NCI-H460 (cell line): ENCODE measurements at places on chromosomes 3 and 15.
A peak's percentile ranks its signal among the peaks of the same experiment; 100 is the strongest.

- DNase-seq, result no peak
Measured at GRCh38 chr15:72932472-72932871, 119.8 kb upstream of the NEO1 start.

GRCh38 chr3:151227807-151228665 is 25.0 kb upstream of the GPR171 start:
- DNase-seq, result peak; percentile 58

GRCh38 chr15:58241872-58242271 is 103.7 kb downstream of the AQP9 start:
- no peak for DNase-seq

GRCh38 chr3:126083511-126083912 is 412 bp downstream of the SLC41A3 start:
- DNase-seq, result no peak

DNA sequence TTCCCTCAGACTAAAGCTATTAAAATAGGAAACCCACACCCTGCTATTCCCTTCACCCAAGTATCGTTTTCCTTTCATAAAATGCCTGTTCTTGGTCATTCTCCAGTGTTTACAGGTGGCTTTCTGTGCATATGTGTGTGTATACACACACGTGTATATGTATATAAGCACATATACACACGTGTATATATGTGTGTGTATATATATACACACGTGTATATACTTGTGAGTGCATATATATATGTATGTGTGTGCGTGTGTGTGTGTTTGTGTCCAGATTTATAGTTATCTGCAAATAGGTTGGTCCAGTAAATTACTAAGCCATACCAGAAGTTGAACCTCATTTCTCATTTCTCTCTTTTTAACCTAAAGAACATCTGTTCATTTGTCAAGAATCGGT is 15.7 kb upstream of the TEX9 start:
- no peak for DNase-seq

GRCh38 chr3:139994891-139995290 is 59.9 kb downstream of the CLSTN2 start:
- DNase-seq, result no peak

DNA sequence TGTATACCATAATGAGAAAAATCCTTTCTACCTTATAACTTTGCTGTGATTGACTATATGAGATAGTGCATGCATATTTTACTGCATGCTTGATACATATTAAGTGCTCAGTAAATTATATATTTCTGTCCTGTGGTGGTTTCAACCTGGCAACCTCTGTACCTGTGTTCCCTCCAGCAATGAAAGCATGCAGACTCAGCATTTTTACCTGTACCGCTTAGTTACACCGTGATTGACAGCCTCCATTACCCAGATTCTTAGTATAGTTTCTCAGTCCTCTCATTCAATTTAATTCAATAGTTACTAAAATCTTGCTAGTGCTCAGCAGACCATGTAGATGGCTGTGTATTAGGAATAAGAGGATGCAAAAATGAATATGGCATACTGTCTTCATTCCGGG is 386.0 kb downstream of the EPHA6 start:
- DNase-seq, result no peak

DNA sequence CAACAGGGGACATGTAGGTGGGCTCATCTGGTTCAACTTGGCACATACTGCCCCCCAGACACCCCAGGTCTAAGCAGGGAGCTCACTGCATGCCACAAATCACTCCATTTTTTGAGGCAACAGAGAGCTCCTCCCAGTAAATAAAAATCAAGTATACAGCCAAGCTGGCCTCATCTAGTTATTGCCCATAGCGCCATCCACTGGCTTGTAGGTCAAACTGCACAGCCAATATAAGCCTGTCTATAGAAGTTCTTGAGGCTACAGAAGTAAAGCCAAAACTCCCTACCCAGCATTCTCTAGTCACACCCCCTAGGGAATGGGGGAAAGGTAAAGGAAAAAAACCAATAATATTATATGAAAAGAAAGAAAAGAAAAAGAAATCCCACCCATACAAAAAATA is 453.7 kb downstream of the ZNF385D start:
- DNase-seq, result no peak

DNA sequence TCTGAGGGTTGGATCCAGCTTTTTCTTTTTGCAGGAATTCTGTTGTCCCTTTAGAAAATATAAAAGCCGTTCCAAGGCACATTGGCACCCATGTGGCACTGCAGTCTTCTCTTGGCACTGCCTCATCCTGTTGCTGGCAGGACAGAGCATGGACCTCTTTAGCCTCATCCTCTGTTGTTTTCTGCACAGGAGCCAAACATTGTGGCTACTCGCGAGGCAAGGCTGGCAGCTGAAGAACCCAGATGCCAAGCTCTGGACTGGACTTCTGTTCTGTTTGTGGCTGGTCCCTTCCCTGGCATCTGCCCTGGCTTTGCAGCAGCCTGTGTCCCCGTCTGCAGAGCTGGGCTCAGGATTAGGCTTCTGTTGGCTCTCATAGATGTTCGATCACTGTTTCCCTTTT is 224.7 kb upstream of the TBC1D5 start:
- no peak for DNase-seq

DNA sequence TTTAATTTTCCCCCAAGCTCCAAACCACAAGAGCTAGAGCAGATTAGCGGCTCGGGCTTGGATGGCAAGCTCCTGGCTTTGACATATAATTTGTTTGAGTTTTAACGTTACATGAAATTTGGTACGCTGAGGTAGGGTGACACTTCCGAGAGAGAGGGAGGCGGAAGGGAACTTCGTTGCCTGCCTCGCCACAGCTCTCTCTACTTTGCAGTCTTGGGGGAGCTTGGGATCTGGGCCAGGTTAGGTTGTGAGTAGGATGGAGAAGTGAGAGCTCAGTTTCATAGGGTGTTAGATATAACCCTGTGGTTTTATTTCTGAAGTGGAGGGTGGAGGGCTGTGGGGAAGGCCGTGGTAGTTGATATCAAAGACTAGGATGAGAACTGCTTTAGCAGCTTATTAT is 39.7 kb downstream of the LRTM1 start:
- DNase-seq, result no peak

DNA sequence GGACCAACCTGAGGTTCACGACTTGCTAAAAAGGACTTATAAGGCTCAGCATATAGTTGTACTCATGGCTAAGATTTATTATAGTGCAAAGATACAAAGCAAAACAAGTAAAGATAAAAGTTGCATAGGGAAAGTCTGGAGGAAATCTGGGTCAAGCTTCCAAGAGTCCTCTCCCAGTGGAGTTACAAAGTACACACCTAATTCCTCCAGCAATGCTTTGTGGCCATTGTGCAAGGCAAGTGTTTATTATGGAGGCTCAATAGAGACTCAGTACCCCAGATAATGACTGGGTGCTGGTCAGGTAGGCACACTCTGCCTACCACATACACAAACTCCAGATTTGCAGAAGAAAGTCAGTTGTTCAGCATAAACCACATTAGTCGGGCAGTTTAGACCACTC is 22.9 kb downstream of the LNP1 start:
- no peak for DNase-seq

- DNase-seq, result no peak
Measured at GRCh38 chr15:31387092-31387478, 60.5 kb downstream of the KLF13 start.

GRCh38 chr15:63979262-63979793 is 67.0 kb downstream of the DAPK2 start:
- no peak for DNase-seq

- peak; percentile 29 for DNase-seq
Measured at GRCh38 chr3:11096266-11097139, 57.8 kb upstream of the HRH1 start.

DNA sequence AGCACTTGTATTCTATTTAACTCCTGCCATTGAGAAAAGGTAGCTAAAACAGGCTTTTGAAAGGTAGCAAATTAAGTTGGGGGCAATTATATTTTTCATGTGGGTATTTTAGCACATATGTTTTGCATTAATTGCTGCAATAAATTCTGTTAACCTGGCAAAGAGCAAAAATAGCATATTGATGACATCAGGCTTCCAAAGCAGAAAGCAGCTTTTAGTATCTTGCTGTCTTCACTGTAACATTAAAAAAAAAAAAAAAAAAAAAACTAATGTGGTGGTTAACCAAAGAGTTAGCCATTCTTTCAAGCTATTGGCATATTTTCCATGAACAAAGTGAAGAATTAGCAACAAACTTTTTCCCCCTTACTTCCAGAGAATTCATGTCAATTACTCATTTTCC is 9.1 kb downstream of the EPHA3 start:
- no peak for DNase-seq

DNA sequence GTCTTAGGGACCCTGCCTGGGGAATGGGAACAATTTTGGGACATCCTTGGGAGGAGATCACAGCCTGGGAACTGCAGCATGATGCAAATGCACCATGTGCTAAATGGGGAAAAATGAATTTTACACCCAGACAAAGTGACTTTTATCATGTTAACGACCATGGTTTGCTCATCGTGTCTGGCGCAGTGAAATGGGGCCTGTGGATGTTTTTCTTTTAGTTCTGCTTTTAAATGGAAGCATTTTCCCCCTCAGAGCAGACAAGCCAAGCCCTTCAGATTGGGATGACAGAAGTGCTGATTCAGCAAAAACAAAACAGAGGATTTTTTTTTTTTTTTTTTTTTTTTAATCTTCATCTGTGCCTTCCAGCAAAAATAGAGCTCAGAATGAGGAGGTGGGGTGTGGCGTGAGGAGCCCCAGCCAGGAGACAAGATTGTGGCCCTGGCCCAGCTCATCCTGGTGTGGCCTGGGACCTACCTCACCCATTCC is 14.3 kb upstream of the CACNA2D2 start:
- no peak for DNase-seq

- DNase-seq, result no peak
Measured at GRCh38 chr15:86353213-86353612, 273.5 kb downstream of the AGBL1 start.

DNA sequence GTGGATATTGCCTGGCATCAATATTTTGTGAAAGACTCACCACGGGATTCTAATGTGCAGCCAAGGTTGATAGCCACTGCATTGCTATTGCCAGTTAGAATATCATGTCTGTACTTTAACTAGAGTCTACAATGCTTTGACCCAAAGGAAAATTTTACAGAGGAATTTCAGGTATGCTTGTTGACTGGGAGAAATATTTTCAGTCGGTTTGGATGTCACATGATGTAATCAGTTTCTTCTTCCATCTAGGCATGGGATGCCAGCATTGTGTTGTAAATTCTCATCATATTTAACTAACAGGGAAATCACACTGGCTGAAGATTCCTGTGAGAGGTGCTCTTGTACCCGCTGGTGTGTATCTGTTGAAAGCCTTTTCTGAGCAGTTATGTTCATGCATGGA is 508.9 kb upstream of the ADAMTS9 start:
- DNase-seq, result no peak
